ENCODE measurements at places on chromosomes 5 and 9.

DNA sequence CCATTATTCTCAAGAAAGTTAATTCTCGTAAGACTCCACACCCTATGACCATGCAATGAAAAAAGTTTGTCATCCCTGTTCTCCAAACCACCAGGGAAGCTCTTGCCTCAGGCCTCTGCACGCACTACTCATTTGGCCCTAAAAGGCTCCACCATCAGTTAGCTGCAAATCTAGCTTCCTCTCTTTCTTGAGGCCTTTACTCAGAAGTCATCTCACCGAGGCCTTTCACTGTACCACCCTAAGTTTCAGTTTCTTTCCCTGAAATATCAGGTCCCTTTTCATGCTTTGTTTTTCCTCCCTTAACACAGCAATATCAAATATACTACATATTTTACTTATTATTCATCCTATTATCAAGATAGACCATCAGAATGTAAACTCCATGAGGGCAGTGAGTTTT is 39.1 kb downstream of the OXCT1 start:
- DNase-seq, result no peak

GRCh38 chr5:102153003-102153759 is 142.9 kb downstream of the SLCO4C1 start:
- peak; percentile 13 for DNase-seq

GRCh38 chr5:52702877-52703276 is 84.8 kb upstream of the ITGA1 start:
- no peak for DNase-seq

- DNase-seq, result no peak
Observed at GRCh38 chr5:56845904-56846480, 30.6 kb downstream of the MAP3K1 start.

GRCh38 chr5:156694598-156694997 is 155.5 kb upstream of the PPP1R2B start:
- no peak for DNase-seq

DNA sequence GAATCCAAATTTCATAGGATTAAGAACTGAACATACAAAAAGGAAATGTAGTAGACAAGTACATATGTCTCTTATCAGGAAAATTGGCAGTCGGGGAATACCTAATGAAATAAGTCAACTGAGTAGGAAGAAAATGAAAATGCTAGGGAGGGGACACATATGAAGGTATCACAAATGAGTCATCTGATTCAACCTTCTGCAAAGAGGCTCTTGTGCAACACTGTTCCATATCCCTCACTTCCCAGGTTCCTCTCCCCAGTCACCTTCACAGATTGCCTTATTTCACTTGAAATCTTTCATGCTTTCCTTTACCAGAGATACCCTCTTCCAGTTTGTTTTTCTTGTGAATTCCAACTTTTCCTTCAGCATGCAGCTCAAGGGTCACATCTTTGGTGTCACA is 139.0 kb downstream of the RFX3 start:
- no peak for DNase-seq

- no peak for DNase-seq
Observed at GRCh38 chr9:137985637-137986071, 108.1 kb downstream of the CACNA1B start.

- DNase-seq, result no peak
Observed at GRCh38 chr5:34790069-34790468, 48.9 kb upstream of the TTC23L start.

Data from muscle of back (tissue), 13 donors.